ENCODE measurements at places on chromosomes 5 and 9.

DNA sequence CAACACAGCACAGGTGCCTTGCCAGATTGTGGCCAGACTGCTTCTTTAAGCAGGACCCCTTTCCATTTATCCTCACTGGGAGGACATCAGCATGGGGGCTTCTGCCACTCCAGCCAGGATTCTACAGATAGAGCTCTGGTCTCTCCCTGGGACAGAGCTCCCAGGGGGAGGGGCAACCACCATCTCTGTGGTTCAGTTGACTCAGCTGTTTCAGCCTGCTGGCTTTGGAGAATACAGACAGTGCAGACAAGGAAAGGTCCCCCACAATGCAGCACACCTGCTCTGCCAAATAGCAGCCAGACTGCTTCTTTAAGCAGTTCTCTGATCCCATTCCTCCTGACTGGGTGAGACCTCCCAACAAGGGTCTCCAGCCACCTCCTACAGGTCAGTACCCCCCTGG is 132.8 kb downstream of the OR2K2 start:
- no peak for DNase-seq

- DNase-seq = peak; percentile 67
Observed at GRCh38 chr9:105881654-105882349, 187.5 kb downstream of the TMEM38B start.

DNA sequence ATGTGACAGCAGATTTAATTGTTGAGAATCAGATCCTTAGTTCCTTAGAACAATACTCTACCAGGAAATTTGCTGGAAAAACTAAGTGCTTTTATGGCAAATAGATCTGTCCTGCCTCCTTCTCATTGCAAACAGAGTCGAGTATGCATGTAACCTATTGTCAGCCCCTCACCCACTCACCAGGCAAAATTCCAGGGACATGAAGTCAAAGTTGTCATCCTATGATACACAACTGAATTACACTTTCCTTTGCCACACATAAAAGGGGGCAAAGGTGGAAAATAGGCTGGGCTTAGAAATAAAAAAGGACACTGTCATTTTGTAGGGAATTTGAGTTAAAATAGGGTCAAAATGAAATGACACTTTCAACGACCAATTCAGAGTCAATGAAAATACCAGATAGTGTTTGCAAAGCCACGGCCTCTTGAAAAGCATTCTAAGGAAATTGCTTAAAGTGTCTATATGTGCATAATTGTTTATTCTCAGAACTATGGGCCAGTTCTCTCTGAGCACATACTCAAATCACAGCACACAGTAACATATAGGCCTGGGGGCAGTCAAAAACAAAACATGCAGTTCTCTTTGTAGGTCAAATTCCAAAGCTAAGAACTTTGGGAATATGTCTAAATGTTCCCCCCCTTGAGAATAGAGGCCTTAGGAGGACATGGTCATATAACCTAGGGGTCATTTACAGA is 452.8 kb downstream of the NFIB start:
- DNase-seq = no peak

DNA sequence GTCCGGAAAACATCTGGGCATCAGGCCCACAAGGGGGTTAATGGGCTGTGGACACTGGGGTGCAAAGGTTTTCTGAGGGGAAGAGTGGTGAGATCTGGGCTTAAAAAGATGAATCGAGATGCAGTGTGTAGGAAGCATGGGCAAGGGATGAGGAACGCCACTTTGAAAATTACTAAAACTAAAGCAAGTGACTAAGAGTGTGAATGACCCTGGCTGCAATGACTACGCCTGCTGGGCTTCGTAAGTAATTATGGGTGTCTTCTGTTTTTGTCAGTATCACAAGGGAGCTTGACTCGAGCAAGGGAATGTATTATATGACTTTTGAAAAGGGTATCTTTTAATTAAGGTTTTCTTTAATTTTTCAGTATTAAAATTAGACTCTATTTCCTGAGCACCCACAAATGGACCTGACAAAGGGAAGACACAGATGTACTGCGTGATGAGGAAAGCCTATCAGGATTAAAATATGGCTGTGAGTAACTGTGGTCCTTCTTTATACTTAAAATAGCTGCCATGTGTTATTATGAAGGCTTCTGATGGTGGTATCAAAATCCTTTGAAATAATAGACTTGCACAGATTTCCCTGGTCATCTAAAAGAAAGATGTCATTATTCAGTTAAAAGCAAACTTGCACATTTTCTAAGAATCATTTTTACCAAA is 4.2 kb downstream of the CTXN3 start:
- DNase-seq = no peak

DNA sequence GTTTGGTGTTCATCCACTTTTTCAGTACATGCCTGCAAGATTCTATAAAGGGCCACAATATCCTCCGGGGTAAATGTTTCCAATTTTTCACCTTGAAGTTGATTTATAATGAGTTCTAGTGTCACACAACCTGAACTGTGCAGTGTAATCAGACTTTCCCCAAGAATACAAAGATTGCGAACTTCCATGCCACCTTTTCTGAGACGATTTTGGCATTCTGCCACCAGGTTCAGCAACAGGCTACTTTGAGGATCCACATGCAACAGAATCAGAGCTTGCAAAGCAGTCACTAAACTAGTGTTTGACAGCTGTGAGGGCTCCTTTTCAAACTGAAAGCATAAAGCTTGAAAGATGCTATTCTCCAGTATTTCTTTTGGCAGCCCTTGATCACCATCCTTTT is 1.6 kb downstream of the FASTKD3 start:
- no peak for DNase-seq

DNA sequence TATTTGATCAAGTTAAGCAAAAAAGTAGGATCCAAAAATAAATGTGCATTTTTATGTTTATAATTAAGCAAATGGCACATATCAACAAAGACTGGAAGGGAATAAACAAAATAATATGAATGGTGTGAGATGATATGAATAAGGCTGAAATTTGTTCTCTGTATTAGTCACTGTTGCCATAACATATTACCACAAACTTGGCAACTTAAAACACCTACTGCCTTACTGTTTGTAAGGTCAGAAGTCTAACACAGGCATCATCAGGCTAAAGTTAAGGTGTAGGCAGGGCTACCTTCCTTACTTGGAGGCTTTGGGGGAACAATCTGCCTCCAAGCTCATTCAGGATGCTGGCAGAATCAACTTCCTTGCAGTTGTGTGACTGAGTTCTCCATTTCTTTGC is 19.3 kb downstream of the PGGT1B start:
- no peak for DNase-seq

- DNase-seq = no peak
Observed at GRCh38 chr9:120950421-120951388, 24.1 kb upstream of the TRAF1 start.

- no peak for DNase-seq
Observed at GRCh38 chr5:155089643-155090042, 76.1 kb downstream of the KIF4B start.

DNA sequence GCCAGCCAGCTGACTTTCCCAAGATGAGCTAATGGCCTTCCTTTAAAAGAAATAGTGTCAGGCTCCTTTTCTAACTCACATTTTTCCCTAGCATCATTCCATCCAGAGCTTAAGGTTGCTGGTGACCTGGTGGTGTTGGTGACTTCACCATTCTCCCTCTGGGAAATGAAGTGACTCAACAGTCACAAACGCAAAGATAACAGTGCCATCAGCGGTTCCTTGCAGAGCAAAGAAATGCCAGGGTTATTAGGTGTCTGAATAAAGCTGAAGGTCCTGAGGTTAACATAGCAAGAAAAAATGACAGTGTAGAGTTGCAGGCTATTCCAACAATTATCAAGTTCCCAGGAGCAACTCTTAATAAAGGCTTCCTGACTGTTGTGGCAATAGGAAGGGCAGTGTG is 111.8 kb upstream of the SLC44A1 start:
- no peak for DNase-seq

- DNase-seq = no peak
Observed at GRCh38 chr5:122291000-122291901, 20.8 kb upstream of the SNCAIP start.

DNA sequence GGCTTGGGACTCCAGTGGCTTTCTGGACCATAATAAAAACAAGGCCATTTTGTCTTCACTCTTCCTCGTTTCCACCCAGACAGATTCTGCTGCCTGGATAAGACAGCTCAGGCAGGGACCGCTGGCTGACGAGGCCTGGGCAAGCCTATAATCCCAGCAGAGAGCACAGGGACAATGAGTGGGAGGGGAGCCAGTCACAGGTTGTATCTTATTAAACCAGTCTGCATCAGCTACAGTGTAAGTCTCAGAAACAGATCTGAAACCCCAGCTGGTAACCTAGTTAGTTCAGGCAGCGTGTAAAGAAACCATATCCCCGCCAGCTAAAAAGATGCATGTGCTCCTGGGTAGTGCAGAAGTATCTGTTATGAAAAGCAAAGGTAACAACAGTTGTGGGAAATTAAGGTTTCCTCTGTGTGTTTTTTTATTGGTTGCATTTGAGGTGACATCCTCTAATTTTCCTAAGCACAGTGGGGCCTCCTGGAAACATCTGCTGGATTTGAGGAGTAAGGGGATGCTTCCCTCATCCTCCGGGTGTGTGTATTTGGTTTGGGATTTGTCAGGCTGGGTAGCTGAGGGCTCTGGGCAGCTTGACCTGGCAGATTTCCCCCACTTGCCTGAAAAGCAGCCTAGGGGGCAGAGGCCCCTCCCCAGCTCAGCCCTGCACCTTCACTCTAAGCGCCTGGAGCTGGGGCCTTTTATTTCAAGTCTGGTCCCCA is 15.2 kb upstream of the TAL2 start:
- DNase-seq = no peak

DNA sequence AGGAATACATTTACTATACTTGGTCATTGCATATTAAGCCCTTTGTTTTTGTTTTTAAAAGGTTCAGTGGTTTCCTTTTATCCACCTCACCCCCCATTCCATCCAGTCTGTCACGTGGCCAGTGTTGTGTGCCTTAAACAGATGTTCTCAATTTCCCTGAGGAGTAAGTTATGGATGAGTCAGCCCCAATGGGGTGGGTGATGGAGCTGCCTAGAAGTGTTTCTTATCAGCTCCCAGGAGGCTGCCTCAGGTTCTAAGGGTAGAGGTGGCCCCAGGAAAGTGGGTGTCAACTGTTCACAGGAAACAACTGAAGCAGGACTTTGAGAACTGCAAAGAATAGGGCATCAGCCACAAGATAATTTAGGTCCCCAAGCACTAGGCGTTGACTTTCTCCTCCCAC is 41.1 kb downstream of the ACTBL2 start:
- no peak for DNase-seq

DNA sequence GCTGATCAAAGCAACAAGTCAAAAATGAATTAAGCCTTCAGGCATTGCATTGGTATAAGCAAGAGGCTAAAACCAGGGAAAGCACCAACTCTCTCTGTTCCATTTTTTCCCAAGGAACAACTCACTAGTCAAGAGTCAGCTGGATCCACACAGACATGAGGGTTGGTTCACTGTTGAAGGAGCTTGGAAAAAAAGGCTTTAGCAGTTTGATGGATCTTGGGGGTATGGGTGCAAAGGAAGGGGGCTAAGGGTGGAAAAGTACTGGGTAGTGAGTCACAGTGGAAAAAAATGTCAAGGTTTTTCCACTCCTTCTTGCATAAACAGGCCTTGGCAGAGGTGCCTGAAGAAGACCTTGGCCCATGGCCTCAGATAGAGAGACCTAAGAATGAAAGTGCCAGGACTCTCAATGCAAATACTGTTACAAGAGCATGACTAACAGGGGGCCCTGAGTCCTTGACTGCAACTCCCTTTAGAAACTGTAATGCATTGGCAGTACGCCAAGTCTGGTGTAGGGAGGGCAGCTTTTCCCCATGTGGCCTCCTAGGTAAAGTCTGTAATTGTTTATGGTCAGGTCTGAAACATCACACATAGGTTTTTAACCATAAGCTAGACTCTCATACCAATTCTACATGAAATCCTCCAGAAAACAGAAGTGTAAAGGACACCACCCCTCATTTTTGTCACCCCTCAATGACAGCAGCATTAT is 23.7 kb downstream of the ACTL7A start:
- DNase-seq = no peak

- DNase-seq = no peak
Observed at GRCh38 chr5:39377613-39378012, 13.3 kb upstream of the C9 start.

DNA sequence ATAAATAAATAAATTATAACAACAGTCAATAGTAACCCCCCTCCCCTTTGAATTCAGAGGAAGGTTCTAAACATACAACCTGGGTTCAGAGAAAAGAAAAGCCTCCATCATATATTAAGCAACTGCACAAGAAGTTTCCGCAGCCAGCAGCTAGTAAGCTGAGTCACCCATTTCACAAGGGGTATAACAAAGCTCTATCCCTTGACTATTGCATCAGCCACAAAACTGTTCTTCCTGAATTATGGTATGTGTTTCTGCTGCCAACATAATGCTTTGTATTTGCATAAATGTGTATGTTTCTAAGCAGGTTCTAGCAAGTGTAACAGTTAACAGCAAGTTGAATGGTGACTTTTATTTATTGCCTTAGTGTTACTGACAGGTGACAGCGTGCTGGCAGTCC is 6.8 kb upstream of the CEP120 start:
- DNase-seq = no peak

DNA sequence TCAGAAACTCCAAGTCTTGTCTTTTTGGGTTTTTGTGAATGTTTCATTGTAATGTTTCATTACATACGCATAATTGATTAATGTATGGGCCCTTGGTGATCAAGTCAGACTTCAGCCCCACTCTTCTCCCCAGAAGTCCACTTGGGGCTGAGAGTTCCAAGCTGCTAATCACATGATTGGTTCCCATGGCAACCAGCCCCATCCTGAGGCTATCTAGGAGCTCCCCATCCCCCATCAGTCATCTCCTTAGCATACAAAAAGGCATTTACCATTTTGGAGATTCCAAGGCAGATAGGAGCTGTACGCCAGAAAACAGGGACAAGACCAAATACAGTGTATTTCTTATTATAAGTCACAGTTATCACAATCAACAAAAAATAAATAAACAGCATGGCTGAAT is 22.9 kb upstream of the SYK start:
- DNase-seq = no peak

DNA sequence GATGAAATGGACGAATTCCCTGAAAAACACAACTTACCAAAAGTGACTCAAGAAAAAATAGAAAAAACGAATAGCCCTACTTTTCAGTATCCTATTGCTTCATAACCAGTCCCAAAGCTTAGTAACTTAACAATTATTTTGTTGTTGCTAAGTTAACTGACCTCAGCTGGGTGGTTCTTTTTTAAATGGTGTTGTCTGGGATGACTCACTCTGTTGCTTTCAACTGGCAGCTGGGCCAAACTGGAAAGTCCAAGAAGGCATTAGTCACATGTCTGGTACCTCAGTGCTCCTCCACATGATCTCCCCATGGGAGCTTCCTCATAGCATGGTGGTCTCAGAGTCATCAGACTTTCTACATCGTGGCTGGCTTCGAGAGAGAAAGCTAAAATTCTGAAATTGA is 47.8 kb upstream of the ADAMTS2 start:
- DNase-seq = no peak

- no peak for DNase-seq
Observed at GRCh38 chr9:16335788-16336580, 534.5 kb downstream of the BNC2 start.

GRCh38 chr5:164002628-164003027 is 497.2 kb downstream of the MAT2B start:
- DNase-seq = no peak

- no peak for DNase-seq
Observed at GRCh38 chr5:143207563-143208364, 195.7 kb downstream of the NR3C1 start.

GRCh38 chr5:181255836-181256578 is 4.9 kb downstream of the TRIM52 start:
- DNase-seq = no peak

GRCh38 chr5:58076483-58077257 is 383.2 kb downstream of the PLK2 start:
- DNase-seq = no peak

GRCh38 chr9:107557236-107557990 is 67.8 kb upstream of the KLF4 start:
- no peak for DNase-seq

- DNase-seq = no peak
Observed at GRCh38 chr5:6673031-6673430, 39.8 kb downstream of the SRD5A1 start.

All from B cell (primary cell).